Activated effector memory CD4-positive, alpha-beta T cell treated with Interleukin-2 at 50 U/mL for 16 hours (primary cell): ENCODE measurements at places on chromosomes 5 and 9.

- DNase-seq: no peak
These were observed 83.2 kb downstream of the WNK2 start for GRCh38 chr9:93267091-93267541.

- DNase-seq: no peak
These were observed 47.3 kb upstream of the SUB1 start for GRCh38 chr5:32538031-32538547.

DNA sequence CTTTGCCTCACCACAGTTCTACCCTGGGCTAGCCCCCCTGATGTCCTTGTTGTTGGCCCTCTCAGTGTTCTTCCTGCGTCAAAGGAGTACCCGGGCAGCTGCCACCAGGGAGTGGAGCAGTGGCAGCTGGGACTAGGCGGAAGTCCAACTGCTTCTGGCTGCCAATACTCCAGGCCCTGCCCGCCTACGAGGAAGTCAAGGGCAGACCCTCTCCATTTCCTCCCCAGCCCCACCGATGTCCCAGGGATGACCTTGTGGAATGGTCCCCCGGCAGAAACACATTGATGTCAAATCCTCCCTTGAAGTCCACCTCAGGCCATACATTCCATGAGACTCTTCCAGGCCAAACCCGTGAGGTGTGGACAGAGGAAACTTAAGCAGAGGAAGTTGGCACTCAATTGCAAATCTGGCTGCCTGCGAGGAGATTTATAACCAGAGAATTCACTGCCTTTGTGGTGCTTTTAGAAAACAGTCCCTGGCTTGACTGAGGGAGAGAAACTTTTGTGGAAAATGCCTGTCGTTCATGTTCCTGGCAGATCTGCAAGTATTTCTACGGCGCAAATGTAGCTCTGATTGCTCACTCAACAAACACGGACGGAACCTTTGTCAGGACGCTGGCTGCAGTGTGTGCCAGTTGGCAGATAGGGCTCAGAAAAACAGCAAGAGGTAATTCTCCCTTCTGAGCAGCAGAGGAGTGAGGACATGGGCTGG lies 339.7 kb downstream of the RAB3C start:
- no peak for DNase-seq

GRCh38 chr5:142506046-142506445 lies 179.8 kb downstream of the FGF1 start:
- DNase-seq: no peak

- no peak for DNase-seq
These were observed 100.4 kb downstream of the ANKH start for GRCh38 chr5:14771189-14771588.

DNA sequence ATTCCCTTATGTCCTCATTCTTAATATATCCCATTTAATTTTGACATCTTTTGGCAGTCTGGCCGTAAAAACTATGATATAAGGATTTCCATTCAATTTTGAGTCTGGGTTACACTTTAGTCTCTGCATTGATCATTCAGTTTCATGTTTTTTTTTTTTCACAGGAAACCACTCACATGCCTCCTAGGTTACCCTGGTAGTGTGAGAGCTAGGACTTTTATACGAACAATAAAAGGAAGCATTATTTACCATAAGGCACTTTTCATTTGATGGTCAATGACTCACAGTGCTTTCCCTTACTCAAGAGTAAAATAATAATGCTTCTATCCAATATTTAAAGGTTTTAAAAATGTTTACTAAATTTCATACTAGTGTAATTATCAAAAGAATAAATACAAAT lies 16.4 kb upstream of the DMAC1 start:
- no peak for DNase-seq

GRCh38 chr5:67350618-67351201 lies 154.1 kb upstream of the CD180 start:
- peak; percentile 5 for DNase-seq

GRCh38 chr5:135243556-135244285 lies 155.3 kb downstream of the MACROH2A1 start:
- DNase-seq: no peak

DNA sequence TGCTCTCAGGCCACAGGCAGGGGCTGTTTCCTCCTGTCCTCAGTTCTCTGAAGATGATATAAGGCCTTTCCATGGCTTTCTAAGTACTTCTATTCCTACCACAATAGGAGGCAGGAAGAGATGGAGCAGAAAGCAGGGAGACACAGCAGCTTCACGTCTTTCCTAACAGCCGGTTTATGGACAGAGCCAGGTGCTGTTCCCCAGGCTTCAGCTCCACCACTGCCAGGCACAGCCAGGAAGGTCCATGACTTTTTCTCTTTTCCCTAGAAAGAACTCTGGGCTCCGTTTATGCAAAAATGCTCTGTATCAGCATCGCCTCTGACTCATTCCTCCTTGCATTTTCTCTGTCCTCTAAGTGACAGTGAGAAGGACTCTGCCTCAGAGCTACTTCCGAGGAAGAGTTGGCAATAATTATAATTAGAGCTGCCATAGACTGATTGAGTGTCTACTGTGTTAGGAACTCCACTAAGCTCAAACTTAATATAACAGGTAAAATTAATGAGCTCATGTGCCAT lies 478.5 kb downstream of the RASEF start:
- DNase-seq: no peak

GRCh38 chr5:155616779-155617392 lies 603.3 kb downstream of the KIF4B start:
- DNase-seq: no peak

DNA sequence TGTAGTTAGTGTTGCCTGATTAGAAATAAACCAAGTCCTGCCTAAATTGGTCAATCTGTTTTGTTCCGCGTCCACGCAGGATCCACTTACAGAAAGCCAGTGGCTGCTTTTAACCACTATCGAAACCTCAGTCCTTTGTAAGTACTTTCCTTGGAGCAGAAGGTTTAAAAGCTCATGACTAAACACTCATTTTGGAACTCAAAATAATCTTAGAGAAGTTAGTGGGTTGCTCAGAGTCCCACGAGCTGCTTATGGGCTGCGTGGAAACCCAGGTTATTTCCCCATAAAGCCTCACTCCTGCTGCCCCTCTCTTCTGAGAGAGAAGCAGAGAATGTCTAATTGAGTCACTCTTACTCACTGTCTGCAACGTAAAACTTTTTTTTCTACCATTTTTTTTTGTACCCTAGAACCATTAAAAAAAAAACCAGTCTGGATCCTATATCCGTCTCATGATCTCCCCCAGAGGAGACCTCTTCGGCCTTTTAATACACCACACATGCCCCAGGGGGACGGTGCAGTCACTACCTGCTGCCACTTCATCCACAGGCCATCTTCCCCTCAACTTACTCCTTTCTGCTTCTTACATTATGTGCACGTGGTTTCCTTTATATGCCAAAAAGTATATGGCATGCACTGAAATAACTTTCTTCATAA lies 7.6 kb downstream of the BASP1 start:
- no peak for DNase-seq

- DNase-seq: no peak
These were observed 1280.2 kb upstream of the C9orf72 start for GRCh38 chr9:28853477-28853876.

DNA sequence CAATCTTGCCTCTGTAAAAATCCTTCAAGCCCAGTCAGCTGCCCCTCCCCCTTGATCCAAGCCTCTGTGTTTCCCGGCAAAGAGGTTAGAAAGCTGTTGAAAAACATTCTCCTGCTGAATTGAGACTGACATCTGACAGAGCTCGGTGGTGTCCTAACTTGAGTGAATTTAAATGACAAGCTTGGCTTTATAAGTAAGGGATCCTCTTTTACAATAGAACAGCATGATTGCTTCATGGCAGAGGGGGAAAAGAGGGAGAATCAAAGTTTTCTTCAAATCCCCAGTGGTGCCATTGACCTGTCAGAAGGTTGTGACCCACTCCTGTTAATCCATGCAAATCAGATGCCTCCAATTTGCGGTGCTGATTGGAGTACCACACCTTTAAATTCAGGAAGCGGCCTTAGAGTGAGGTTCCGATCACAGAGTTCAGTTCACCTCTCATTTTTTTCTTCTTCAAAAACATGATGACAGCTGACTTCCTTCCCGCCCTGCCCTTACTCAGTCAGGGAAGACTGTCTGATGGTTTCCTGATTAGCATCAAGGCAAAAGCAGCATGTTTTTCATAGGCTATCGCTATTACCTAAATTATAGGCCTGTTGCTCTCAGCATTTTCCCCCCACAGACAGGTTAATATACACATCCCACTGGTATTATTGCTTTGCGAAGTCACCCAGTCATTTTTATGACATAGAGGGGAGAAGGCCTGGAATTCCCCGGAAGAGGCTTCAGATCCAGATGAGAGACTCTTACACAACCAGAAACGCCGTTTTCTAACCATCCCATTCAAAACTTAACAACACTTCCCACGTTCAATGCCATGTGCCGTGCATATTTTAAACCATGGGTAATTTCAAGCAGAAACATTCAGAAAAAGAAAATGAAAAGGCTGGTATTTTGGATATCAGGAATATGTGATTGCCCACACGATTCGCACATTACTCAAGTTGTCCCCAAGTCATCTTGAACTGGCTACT lies 141.4 kb downstream of the EBF1 start:
- DNase-seq: no peak

GRCh38 chr5:113232221-113232620 lies 202.6 kb downstream of the TSSK1B start:
- DNase-seq: no peak

GRCh38 chr9:93659044-93659836 lies 82.9 kb downstream of the PHF2 start:
- DNase-seq: no peak

- no peak for DNase-seq
These were observed 9.9 kb downstream of the RAD23B start for GRCh38 chr9:107292821-107293542.

- no peak for DNase-seq
These were observed 128.4 kb upstream of the TRPM3 start for GRCh38 chr9:71249729-71250317.

GRCh38 chr9:133499132-133499891 lies 20.4 kb upstream of the SLC2A6 start:
- DNase-seq: no peak

DNA sequence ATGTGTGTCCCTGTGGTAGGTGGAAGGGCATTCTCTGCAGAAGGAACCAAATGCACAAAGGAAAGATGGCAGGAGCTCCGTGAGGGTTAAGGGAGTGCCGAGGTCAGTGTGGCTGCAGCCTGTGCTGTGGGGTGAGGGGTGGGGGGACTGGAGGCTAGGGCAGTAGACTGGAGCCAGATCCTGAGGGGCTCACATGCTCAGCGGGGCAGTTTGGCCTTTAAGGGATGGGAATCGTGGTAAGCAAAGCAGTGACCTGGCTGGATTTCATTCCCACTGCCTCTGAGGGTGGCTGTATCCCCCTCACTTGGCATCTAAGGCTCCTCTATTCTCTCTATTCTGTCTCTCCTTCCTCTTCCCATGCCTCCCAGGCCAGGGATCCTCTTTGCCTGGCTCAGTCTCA lies 15.6 kb downstream of the PITX1 start:
- no peak for DNase-seq

DNA sequence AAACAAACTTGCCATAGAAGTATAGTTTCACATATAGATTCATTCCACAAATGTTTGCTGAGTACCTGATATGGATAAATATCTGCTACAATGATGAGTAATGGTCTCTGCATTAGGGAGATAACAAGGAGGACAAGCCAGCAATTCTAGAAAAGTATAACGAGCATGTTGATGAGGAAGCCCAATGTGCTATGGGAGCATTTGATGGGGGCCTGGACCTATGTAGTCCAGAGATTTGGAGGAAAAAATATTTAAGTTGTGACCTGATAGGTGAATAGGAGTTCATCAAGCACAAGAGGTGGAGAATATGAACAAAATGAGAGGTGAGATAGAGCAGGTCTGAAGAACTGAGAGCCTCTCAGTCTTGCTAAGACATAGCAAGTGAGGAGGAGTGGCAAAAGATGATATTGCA lies 14.4 kb upstream of the TMEM245 start:
- no peak for DNase-seq

GRCh38 chr9:81116340-81117137 lies 572.8 kb downstream of the TLE1 start:
- DNase-seq: no peak

DNA sequence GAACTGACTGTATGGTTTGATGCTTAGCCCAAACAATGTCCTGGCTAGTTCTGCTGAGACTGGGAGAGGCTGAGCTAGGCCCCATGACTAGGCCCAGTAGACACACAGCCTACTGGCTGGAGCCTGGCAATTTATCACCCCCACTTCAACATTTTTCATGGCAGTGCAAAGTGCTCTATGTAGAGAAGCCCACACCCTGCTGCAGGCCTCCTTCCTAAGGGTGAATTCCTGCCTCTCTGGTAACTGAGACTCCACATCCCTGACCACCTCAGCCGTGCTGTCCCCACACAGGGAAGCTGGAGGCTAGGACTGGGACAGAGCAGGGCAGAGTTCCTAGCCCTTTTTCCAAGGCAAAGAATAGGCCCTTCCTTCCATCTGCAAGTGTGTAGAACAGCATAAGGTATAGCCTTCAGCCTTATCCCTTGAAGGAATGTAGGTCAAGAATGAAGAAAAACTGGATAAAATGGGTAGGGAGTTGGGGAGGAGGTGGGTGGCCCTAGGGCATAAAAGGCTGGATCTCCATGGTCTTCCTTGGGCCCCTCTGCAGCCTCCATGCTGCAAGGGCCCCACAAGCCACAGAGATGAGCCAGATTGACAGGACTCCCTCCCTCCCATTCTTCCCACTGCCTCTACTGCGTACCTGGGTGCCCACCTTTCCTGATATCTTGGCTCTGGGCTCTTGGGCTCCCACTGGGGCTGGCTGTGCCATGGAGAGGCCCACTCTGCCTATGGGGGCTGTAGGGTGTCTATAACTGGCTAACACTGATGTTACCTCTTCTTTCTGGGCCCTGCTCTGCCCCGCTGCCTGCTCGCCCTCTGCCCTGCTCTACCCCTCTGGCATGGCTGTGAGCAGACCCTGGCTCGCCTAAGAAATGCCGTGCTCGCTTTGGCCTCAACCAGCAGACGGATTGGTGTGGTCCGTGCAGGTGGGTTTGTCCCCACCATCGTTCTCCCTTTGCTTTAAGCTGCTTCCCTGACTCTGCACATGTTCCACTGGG lies 29.8 kb downstream of the TCF7 start:
- no peak for DNase-seq

GRCh38 chr5:87007737-87008136 lies 259.9 kb upstream of the RASA1 start:
- DNase-seq: no peak

DNA sequence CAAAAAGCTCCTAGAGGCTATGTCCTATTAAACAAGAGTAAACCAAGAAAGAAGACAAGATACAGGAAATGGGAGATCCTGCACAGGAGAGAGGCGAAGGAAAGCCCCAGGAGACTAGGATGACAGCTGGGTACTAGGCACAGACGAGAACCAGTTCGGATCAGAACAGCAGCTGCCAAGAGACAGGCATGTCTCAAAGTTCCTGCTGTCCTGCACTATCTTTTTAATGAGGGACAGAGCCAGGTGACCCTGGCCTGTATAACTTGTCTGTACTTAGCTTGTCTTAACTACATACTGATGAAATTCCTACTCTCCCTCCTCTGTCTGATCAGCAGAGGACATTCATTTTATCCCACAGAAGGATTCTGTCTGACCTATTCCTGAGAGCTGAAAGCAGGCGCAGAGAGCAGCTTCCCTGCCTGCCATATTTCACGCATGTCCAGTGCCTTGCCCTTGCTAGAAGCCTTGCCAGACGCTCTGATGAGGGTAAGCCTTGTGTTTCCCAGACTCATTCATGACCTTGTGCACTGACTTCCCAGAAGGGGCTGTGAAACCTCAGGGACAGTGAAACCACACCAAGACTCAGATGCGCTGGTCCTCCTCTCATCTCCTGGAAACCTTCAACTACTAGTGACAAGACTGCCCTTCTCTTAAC lies 24.7 kb downstream of the TSC1 start:
- no peak for DNase-seq
